Effector memory CD4-positive, alpha-beta T cell (primary cell): ENCODE measurements at places on chromosomes 5 and 9.

- no peak for DNase-seq
Observed at GRCh38 chr5:10567121-10567591, 3.3 kb downstream of the ANKRD33B start.

DNA sequence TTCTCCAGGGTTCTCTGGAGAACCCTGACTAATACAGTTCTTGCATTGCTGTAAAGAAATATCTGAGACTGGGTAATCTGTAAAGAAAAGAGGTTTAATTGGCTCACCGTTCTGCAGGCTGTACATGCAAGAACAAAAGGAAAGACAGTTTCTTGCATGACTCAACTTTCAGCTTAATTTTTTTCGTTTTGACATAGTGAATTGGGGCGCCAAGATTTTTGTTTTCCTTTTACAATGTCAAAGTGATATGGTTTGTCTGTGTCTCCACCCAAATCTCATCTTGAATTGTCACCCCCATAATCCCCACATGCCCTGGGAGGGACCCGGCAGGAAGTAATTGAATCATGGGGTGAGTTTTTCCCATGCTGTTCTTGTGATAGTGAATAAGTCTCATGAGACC lies 11.8 kb upstream of the CRHBP start:
- no peak for DNase-seq

- no peak for DNase-seq
Observed at GRCh38 chr9:130768265-130768664, 66.8 kb upstream of the ABL1 start.

DNA sequence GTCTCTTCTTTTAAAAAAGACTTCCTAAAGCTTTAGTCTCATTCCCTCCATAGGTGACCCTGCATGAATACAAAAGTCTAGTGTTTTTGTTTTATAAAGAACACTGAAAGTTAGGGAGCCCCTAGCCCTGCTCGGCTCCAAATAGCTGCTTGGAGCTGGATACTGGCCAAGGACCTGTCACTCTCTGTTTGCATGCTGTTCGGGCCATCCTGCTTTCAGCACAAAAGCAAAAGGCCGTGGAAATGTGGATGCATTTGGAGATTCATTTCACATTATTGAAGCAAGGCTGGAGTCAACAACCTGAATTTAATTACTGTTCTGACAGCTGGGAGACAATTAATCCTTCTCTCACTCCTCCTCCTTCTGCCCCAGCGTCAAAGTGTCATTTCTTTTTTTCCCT lies 151.7 kb upstream of the NMUR2 start:
- no peak for DNase-seq

DNA sequence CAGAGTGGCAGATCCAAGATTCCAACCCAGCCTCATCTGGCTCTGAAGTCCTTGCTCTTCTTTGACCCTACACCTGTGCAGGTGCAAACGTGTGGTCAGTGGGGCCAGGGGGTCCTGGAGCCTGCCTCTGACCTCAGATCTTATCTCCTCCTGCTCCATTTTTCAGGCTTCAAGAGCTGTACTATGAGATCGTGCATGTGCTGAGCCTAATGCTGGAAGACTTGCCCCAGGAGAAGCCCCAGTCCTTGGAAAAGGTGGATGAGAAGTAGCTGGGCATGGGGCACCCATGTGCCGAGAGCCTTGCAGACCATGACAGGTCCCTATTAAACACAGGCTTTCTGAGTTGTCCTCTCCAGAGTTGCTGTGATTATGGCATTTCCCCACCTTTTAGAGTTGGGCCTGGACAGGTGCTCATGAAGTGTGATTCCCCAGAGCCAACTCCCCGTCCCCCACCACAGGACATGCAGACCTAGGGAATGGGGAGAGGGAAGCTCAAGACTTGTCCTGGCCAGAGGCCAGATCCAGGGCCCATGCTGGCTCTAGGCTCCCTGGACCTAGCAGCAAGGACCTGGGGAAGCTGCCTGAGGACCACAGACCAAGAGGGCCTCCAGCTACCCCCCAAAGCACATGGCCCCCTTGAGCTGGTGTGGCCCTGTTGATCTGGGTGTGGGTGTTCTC lies 22.5 kb downstream of the PITX1 start:
- no peak for DNase-seq
